ENCODE measurements at places on chromosomes 1 and 21.

DNA sequence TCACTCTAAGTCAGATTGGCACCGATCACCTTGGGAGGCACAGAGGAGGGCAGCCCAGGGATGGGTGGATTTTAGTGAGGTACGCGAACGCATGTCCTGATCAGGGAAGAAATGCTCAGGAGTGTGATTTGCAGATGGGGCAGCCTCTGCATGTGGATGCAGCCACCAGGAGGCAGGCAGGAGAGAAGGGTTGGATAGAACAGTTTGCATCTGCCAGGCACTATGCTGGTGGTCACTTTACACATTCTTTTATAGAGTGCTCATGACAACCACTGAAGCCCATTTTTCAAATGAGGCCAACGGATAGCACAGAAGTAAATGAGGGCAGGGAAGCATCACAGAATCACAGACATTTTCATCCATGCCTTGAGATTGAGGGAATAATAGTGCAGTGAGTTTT is 5.7 kb downstream of the LAMB3 start:
- DNase-seq, result peak; percentile 6

GRCh38 chr1:172867216-172867818 is 183.4 kb downstream of the TNFSF18 start:
- DNase-seq, result no peak

GRCh38 chr1:63888984-63889383 is 115.2 kb downstream of the ROR1 start:
- DNase-seq, result no peak

- no peak for DNase-seq
Observed at GRCh38 chr1:20109223-20109856, 10.0 kb downstream of the PLA2G2D start.

DNA sequence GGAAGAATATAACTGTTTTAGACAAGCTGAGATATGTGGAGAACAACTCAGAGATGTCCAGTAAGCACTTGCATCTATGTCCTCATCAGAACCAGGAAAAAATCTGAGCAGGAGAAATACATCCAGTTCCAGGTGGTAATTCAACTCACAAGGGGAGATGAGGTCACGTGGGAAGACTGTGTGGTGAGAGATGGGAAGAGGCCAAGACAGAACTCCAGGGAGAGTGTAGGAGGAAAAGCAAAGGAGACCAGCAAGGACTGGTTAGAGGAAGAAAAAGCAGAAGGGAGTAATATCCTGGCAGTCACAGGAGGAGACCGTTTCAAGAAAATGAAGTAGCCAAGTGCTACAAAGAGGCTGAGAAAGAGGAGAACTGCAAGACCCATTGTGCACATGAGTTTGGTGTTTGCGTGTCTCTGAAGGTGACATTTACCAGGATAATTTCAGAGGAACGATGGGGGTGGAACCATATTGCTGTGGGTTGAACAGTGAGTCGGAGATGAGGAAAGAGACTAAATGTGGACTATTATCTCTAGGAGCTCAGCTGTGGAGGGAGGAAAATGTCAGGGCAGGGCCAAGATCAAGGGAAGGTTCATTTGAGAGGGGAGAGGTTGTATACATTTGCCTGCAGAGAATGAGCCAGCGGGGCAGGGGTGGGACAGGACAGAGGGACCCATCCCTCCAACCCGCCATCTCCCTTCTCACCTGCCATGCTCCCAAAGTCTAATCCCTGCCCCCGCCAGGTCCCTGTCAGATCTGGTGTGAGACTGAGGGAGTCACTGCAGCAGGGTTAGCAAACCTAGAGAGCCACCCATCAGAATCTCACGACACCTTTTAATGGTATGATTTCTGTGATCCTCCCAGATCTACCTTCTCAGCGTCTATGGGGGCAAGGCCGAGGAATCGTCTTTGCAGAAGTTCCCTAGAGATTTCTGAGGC is 24.9 kb downstream of the SUSD4 start:
- no peak for DNase-seq

GRCh38 chr1:41783189-41783639 is 135.5 kb downstream of the HIVEP3 start:
- DNase-seq, result no peak

DNA sequence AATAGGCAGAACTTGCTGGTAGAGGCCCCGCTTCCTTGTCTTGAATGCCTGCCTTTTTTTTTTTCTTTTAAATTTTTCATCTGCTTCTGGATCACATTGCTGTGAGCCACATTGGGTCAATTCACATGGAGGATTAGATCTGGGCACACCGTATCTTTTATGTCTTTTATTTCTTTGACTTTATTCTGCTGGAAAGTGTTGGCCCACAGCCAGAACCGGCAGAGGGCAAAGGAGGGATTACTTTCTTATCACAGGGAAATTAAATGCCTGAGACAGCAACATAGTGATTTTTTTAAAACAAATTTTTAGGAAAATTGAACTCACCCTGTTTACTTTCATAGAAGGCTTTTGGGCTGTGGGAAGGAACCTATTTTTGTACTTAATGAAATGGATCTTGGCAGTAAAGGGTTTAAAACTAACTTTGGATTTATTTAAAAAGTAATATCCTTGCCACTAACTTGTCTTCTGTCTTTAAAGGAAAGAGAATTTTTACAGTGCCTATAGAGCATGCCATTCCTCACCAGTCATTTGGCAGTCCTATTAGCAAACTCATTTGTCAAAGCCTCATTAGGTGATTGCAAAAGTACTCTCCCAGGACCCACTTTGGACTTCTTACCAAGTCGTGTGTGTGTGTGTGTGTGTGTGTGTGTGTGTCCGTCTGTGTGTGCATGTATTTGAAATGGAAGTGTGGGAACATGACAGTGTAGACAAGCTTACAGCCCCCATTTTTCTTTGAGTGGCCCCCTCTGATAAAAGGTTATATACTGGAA is 68.4 kb downstream of the ST6GALNAC3 start:
- no peak for DNase-seq
